ENCODE measurements at places on chromosomes 2 and 18.

DNA sequence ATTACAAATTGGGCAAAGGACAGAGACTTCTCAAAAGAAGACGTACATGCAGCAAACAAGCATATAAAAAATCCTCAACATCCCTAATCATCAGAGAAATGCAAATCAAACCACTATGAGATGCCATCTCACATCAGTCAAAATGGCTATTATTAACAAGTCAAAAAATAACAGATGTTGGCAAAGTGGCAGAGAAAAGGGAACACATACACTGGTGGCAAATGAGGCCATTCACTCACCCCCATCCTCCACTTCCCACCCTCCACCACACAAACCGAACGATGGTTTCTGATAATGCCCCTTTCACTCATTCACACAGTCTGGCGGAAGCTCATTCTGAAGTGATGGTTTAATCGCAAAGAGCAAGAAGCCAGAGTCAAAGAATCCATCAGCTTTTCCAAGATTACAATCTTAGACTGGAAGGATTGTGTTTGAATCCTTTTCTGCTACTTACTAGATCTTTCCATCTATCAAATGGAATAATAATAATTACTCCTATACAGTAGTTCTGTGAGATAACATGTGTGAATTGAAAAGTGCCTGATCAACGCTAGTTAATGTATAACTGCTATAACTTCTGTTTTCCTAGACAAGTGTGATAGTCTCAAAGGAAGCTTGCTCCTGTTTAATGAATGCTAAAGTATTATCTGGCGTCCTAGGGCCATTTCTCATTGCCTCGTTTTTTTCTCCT, 16.9 kb upstream of the CD28 start:
- no peak for DNase-seq

DNA sequence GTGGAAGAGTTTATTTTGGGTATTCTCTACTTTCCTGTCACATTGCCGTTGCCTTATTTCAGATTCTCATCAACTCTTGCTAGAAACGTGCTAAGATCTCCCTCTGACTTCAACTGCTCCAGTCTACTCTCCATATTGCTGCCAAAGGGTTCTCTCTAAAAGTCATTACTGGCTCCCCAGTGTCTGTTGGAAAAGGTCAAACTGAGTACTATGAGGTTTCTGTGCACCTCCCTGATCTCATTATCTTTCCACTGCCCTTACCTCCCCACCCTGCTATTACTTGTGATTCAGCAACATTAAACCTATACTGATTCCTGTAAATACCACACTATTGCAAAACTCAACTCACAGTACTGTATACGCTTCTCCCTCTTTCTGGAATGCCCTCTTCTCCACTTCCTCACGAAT, 1.9 kb upstream of the KRCC1 start:
- DNase-seq: no peak

DNA sequence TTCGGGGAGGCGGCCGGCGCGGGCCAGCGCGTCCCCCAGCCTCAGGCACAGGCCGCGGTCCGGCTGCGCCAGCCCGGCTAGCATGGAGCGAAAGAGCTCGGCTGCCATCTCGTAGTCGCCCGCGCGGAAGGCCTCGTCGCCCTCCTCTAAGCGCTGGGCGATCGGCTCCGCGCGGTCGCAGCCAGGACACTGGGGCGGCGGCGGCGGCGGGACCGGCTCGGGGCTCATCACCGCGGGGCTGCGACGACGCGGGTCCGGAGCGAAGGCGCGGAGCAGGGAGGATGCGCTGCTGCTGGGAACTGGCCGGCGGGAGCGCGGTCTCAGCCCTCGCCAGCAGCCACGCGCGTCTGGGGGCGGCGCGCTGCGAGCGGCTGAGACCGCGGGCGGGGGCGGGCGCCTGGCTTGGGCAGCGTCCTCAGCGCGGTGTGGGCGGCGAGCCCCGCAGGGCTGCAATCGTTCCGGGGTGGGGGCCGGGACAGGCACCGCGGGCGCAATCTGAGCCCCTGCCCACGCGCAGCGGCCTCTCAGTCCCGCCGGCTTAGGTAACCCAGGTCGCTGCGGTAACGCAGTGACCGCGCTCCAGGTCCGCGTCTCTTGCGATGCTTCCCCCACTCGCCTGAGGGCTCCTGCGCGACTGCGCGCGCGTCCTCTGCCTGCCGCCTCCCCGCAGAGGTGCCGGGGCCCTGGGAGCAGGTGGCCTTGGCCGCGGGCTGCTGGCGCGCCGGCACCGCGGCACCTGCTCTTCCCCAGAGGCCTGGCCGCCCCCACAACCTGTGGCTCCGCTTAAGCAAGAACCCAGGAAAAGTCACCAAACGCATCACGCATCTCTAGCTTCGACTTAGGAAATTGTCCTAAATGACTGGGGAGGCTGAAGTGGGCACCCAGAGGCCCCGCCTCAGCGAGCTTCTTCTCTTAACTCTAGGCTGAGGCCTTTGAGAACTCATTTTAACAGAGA, at the start of gene LONRF2:
TSS of gene LONRF2 (minus strand) at position 636 of the 955 bp plus-strand sequence. CDS start at position 228, 408 bp downstream.
- DNase-seq: no peak

DNA sequence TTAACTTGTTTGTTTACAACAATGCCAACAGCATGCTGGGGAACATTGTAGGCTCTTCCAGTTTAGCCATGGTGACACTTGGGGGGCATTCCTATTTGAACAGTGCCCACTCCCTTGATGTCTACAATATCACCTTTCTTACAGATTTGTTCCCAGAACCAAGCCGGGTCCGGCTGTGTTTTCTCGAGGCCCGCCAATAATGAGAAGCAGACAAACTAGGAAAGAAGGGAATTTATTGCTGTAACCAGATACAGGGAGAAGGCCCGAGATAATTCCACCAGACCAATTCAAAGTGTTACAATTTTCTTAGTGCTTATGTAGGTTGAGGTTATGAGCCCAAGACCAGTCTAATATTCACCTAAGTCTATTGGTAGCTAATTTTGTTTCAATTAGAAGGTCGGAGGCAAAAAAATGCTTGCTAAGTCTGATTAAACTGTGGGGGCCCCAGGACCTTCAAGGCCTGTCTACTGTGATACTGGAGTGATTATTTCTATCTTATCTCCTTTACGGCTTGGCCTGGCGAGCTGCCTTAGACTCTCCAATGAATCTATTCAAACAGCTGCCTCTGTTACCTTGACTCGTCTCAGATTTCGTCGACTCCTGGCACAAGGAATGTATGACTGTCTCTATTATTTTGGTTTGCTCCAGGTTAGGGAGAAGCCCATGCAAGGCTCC, 59.1 kb upstream of the PSME4 start:
- DNase-seq: no peak

- no peak for DNase-seq
Measured at GRCh38 chr2:74708883-74709282, 54.8 kb downstream of the SEMA4F start.

DNA sequence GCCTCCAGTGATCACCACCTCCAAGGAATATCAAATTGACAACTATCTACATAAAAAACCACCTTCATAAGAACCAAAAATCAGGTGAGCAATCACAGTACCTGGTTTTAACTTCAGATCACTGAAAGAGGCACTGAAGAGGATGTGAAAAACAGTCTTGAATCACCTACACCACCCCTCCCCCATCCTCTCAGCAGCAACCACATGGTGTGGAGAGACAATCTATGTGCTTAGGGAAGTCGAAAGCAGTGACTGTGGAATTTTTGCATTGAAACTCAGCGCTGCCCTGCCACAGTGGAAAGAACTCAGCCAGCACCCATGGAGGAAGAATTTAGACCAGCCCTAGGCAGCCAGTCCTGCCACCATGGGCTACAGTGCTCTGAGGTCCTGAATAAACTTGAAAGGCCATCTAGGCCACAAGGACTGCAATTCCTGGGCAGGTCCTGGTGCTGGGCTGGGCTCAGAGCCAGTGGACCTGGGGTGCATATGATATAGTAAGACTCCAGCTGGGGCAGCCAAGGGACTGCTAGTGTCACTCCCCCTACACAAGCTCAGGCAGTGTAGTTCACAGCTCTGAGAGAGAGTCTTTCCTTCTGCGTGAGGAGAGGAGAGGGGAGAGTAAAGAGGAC, 75.6 kb downstream of the ATL2 start:
- no peak for DNase-seq

GRCh38 chr2:48144777-48145176, 238.5 kb upstream of the FBXO11 start:
- DNase-seq: no peak

DNA sequence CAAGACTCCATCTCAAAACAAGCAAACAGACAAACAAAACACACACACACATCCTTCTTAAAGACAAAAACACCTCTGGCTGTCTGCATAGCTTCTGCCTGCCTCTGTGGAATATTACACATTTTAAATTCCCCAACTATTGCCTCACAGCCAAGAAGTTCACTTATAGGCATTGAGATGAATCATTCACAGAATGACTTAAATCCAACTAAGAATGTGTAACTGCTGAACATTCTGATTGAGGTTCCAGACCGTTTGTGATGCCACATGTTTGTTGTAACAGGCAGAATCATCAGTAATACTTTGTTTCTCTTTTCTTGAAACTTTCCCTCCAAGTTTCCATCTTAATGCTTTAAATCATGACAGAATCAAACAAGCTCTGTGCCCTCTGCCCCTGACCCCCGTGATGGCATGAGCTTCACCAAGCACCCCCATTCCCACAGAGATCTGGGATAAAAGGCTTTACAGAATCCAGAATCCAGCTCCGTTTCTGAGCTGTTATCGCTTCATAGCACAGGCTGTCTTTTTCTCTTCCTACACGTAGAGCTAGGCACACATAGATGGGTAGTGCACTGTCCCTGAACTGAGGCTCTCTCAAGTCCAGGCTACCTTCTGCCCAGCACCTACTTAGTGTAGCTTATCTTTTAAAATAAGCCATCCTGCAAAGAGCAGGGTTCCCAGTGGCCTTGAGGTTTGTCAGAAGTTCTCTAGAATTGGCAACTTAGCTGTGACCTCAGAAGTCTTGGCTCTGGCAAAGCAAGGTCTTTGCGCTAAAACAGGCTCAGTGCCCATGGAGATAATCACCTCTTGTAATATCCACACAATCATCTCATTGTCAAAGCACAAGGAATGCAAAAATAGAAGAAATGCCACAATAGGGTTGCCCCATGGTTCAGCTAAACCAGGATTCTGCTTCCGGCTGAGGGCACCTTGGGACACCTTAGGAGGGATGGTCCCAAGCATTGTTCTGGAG, 32.9 kb downstream of the EPAS1 start:
- peak; percentile 78 for DNase-seq

DNA sequence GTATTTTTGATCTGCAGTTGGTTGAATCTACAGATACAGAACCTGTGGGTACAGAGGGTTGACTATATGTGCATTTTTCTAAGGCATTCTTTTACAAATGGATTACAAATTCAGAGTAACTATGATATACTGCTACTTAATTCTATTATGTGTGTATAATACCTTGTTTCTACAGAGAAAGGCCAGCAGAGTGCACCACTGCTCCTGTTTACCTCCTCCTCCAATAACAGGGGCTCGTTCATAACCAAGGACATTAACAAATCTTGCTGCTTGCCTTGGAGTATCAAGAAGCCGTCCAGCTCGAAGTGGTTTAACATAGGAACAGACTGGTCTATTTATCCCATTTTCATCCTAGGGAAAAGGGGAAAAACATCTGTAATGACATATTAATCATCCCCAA, 16.4 kb downstream of the CEP76 start:
- peak; percentile 6 for DNase-seq

GRCh38 chr2:17821535-17822444, 5.5 kb downstream of the MSGN1 start:
- no peak for DNase-seq

- DNase-seq: no peak
Measured at GRCh38 chr2:20626698-20627513, 24.0 kb downstream of the HS1BP3 start.

DNA sequence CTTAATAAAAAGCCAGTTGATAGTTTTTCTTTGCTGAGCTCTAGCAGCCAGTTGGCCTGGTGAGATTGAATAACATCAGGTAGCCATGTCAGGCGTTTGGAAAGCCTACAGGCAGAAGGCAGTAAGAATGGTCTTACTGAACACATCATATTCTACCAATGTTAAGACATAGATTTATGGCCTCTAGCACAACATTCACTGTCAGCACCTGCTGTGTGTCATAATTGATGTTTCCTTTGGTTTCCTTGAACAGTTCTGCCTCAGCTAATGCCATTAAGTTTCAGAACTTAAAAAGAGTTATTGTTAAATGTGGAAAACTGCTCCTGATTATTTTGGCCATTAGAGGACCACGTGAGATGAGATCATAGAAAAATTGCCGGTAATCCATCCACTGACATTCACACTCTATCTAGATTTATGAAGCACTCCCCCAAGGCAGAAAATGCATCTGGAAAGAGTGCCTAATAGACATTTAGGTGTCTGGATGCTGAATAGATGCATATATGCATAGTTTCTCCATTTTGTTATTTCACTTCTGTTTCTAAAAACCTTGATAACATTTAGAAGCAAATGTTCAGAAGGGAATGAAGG, 434.7 kb downstream of the PTPRM start:
- DNase-seq: no peak

- DNase-seq: no peak
Measured at GRCh38 chr2:154814856-154815255, 116.4 kb downstream of the KCNJ3 start.

GRCh38 chr18:388200-388599, 112.3 kb downstream of the COLEC12 start:
- DNase-seq: no peak

DNA sequence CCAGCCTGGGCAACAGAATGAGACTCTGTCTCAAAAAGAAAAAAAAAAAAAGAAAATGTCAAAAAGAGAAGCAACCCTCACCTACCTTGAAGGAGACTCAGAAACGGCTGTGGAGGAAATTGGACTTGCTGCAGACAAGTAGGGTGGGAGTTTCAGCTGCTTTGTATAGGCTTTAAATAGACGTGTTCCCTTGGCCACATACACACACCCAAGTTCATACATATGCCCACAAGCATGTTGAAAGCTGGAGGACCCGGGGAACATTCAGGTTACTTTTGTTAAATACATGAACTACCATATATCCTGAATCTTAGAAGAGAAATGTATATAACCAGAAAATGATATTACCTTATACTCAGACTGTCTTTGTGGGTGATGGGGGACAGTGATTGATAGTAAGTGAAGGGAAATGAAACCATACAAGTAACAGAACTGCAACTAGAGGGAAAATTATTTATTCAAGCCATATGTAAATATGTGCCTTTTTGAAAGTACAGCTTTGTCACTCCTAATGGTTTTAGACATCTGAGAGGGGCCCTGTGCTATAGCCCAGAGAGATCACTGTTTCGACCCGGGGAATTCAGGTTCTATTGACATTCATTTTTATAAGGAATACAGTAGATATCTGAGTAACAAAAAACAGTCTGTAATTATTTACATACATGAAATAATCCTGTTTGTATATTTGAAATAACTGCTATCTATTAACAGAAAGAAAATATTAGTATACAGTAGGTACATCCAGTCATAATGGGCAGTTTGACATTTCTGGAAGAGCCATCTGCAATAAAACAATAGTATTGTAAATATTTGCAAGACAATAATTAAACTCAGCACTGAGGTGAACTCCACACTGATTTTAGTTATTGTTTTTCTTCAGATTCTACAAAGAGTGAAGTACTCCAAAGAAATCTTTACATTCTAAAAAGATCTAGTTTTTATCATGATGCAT, 48.0 kb upstream of the TGIF1 start:
- DNase-seq: no peak

DNA sequence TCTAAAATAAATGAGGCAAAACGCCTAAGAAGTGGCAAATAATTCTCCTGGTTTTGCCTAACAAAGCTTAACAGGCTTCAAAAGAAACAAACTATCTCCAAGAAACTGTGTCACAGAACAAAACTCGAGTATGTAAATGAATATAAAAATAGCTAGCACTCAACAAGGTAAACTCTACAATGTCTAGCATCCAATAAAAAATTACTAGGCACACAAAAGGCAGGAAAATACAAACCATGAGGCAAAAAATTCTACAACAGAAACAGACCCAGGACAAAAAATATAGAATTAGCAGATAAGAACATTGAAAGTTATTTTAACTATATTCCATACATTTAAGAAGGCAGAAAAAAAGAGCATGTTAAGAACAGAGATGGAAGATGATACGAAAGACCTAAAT, 16.8 kb downstream of the PPP4R1 start:
- DNase-seq: no peak

Measured in AG08395 (cell line).